ENCODE measurements at places on chromosomes 2 and 18.
A peak's percentile ranks its signal among the peaks of the same experiment; 100 is the strongest.

DNA sequence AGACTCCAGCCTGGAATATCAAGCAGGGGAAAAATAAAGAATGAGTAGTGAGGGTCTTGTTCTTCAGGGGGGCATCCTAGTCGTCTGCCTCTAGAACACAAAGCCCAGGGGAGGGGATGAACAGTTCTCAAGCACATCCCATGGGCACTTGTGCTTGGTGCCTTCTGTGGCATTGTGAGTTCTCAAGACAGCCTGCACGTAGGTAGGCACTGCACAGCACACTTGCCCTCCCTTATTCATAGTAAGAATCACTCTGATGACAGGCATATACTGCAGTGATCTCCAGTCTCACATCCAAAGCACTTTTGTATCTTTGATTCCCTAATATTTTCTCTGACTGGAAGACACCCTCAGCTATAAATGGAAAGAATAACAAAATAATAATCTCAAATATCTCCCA is 104.7 kb upstream of the CNGA3 start:
- DNase-seq, result no peak

DNA sequence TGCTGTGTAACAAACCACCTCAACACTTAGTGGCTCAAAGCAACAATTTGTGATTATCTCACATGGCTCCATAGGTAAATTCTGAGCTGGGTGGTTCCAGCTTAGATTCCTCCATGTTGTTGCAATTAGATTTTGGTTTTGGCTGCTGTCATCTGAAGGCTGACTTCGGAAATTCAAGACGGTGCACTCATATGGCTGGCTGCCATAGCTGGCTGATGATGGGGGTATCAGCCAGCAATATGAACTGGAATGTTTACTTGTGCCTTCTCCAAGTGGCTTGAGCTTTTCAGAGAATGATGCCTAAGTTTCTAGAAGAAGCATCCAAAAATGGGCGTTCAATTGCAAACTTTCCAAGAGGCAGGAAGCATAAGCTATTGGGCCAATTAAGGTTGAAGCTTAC is 213.1 kb downstream of the GCA start:
- DNase-seq, result no peak

DNA sequence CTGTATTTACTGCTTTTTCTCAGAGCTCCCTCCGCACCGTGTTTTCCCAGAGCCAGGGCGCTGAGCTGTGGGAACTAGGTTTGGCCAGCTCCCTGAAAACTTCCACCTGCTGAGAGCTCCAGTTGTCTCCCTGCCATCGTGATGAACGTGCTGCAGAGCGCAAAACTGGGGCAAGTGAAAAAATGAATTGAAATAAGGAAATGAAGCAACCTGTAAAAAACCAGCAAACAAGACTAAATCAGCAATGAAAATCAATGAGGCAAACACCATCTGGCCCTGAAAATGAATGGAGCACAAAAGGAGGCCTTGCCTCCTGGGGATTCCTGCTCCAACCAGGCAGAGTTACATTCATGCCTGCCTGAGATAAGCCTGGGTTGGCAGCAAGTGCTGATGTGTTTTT is 129.9 kb downstream of the MARCHF4 start:
- no peak for DNase-seq

DNA sequence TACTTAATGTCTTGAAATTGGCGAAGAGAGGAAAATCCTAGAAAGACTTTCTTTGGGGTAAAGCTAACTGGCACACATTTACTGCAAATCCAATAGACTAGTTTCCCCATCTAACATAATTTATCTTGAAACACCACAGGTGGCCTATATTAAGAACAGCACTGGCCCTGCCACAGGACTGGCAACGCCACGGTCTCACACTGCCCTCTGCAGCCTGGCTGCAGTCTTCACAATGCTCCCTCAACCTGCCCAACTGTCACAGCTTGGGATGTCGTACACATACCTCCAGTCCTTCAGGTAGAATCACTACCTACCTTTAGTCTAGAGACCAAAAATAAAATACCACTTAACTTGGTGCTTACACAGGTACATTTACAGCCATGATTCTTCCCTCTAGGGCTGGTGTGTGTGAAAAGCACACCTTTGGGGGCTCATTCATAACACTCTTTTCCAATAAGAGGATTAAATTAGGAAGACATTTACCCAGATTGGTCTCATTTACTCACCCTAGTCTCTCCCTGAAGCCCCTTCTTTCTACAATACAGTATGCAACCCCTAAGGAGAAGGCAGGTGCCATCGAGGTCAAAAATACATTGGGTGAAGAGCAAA is 222.2 kb downstream of the C1D start:
- no peak for DNase-seq

GRCh38 chr2:144950899-144951560 is 431.1 kb upstream of the ZEB2 start:
- peak; percentile 52 for DNase-seq

- DNase-seq, result no peak
These were observed at the start of gene ZNF804A for GRCh38 chr2:184598316-184599053. Gene ZNF804A, plus strand, starts transcription at chr2:184598529. Its CDS starts 431 bp downstream, at chr2:184598960.

GRCh38 chr2:161078211-161078539 is 82.1 kb upstream of the TANK start:
- no peak for DNase-seq

DNA sequence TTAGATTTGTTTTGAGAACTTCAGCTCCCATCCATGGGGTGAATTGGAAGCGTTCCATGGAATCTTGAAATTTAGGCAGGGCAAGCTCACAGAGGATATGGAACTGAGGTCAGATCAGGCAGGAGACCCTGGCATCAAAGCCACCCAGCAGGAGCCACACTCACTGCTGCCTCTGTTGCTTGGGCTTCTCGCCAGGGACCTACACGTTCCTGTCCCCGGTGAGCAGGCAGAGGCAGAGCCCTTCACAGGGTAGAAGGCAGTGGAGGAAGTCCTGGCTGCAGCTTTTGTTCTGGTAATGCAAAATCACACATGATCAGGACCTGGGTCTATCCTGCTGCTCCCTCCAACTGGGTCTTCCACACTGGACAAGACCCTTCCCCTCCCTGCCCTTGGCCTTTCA is 42.1 kb downstream of the CAPN13 start:
- no peak for DNase-seq

GRCh38 chr2:202269585-202269984 is 4.0 kb downstream of the NOP58 start:
- DNase-seq, result no peak

DNA sequence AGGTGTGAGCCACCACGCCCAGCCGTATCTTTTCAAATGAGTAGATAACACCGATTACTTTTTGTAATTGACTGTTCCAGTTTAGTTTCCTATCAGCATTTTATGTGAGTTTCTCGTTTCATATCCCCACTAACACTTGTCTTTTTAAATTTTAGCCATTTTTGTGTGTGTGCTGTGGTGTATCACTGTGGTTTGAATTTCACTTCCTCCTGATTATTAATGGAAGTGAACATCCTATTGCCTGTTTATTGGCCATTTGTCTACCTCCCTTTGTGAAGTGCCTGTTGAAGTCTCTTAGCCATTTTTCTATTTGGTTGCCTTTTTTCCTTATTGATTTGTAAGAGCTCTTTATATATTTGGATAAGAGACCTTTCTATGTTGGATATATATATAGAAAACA is 91.7 kb upstream of the STON1 start:
- no peak for DNase-seq

DNA sequence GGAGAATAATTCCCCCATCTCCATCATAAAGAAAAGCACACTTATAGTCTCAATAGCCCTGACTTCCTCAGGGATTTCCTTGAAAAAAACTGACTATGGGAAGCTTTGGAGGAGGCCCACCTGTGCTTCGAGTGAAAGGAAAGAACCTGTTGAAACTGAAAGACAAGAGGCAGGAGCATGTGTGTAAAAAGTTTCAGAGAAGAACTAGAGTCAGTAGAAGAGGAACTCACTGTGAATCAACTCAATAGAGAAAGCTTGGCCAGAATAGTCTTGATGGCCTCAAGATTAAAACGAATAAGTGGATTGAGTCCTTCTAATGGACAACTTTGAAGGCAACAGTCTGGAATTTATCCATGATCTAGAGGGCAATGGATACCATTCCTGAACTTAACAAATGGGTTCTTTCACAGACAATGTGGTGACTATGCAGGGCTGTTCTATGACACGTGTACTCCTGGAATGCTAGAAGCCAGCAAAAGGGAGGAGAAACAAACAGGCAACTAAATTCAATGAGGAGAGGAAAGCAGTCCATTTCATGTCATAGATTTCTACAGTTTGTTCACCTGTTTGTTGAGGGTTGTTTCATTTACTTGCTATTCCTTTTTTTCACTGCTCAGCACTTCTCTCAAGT is 442.3 kb downstream of the GRB14 start:
- DNase-seq, result no peak

DNA sequence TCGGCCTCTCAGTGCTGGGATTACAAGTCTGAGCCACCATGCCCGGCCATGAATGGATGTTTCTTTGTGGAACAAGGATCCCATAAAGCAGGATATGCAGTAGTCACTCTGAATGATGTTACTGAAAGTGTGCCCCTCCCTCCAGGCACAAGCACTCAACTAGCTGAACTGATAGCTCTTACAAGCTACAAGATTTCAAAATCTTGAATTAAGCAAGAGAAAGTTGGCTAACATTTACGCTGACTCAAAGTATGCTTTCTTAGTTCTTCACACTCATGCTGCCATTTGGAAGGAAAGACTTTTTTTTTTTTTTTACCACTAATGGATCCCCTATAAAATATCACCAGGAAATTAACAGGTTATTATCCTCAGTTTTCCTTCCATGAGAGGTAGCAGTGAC is 549.0 kb upstream of the PKDCC start:
- DNase-seq, result no peak

- DNase-seq, result no peak
These were observed 42.1 kb downstream of the TPGS2 start for GRCh38 chr18:36786686-36787085.

DNA sequence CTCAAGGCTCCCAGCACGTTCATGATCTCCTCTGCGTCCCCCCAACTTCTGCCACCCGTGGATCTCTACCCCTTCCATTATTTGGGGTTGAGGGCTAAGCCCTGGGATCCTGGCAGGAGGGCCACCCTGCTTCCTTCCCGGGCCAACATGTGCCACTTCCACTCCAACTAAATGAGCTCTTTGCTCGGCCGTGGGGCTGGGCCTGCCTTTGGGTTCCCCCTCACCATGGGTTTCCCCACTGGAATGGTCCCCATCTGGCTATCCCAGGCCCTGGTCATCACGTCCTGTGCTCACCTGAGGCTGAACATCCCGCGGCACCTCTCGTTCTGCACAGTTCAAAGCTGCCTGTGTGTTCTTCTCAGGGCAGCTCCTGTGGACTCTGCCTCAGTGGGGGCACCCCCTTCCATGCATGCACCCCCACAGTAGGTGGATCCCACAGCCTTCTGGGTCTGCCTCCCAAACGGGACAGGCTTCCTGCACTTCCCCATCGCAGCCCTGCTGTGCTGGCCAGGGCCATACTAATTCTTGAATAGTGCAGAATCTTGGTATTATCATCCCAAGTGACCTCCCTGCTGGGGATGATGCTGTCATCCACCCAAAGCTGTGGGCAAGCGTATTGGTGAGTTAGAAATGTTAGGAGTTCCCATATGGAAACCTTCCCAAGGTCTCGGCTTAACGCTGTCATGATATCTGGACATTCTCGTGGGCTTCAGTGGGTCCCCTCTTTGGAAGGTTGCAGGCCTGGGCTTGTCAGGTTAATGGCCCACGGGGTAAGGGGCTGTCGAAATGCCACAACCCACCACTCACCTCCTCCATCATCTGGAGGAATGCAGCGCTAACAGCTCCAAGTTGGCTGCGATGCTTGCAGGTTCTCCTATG is 150.5 kb upstream of the TWIST2 start:
- no peak for DNase-seq

GRCh38 chr2:3500326-3500899 is 18.9 kb downstream of the ADI1 start:
- DNase-seq, result no peak

- DNase-seq, result no peak
These were observed 11.6 kb downstream of the TRPM8 start for GRCh38 chr2:233928594-233929351.

- no peak for DNase-seq
These were observed 82.2 kb upstream of the ITGA4 start for GRCh38 chr2:181374781-181375675.

DNA sequence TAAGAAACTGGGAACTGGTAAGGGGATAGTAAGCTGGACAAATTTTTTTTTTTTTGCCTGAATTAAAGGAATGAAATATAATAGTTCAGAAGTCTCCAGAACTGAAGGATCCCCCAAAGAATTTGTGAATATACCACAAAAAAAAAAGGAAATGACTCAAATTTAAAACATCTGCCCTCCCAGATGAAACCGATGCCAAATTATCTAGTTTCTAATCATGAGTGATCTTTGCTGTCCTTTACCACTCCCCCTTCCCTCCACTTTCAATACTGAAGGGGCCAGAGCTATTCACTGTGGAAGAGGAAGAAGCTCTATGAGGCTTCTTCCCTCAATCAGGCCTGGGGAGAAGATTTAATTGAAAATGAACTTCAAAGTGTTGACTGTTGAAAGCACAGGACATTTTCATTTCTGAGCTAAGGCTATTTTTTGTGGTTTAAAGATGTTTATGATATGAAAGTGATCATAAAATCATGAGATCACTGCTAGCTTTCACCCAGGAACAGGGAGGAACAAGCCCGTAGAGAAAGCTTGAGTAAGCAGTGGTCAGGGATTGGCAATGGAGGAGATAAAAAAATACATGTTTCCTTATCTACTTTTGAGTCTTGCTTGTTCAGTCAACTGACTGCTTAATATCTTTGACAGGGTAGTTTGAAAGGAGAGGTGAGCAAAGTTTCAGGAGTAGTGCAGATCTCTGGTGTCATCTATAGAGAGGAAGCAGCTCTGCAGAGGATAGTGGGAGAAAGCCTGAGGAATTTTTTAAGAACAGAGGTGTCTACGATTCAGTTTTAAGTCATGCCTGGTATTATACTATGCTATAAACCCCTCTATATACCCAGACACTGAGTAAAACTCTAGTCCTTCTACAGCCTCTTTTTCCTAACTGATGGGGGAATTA is 409.5 kb upstream of the FIGN start:
- peak; percentile 7 for DNase-seq

- DNase-seq, result no peak
These were observed 96.2 kb upstream of the ARHGAP28 start for GRCh38 chr18:6633310-6633709.

- DNase-seq, result no peak
These were observed 3.6 kb downstream of the GALNT3 start for GRCh38 chr2:165790466-165790865.

- no peak for DNase-seq
These were observed 250.8 kb downstream of the DYSF start for GRCh38 chr2:71704131-71704561.
